ENCODE measurements at places on chromosomes 7 and 10. TPM values are rescaled to one million over a fixed set of nuclear protein-coding genes. Genes with fewer than 3 reads are reported as not detected.

- no peak for DNase-seq
These were observed 237.3 kb downstream of the NSUN6 start for GRCh38 chr10:18414061-18414460.

- DNase-seq: no peak
These were observed 6.5 kb downstream of the SNX8 start for GRCh38 chr7:2307690-2308107.

DNA sequence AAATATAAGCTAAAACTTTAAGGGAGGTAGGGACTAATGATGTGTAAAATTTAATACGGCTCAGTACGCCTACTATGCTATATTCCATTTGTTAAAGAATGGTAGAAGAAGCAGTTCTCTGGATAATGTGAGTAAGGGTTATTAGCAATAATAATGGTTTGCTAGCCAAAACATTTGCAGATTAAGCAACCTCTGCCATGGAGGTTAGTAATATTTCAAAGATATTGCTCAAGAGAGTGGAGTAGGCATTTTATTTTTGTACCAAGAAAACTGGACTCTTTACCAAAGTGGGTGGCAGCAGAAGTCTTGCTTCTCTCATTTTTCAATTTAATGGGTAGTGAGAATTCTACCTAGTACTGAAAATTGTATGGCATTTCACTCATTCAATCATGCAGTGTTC, 158.9 kb upstream of the TMEM106B start:
- no peak for DNase-seq

KCNH2 gene
- polyA plus RNA-seq: 0.41 TPM

CHN2 gene
- polyA plus RNA-seq: not detected

DNA sequence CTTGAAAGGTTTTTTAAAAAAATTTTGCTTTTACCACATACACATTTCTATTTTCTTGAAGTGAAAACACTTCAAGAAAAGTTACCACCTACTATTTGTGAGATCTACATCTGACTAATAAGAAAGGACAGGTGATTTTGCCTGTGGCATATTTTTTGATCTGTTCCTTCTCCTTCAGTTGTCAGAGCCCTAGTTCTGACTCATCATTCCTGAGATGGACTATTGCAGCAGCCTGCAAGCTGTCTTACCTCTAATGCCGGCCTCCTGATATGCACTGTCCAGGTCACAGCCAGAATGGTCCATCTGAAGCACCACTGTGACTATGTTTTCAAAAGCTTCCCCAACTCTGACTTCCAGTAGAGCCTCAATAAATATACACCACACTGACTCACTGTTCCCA, 28.2 kb upstream of the ANK3 start:
- DNase-seq: no peak

PON1 gene
- 1.8 TPM for polyA plus RNA-seq

FAM25C gene
- polyA plus RNA-seq: not detected

GRCh38 chr10:79148452-79149344, 79.9 kb downstream of the ZMIZ1 start:
- no peak for DNase-seq

- no peak for DNase-seq
These were observed 701.2 kb upstream of the SORCS1 start for GRCh38 chr10:107865691-107866090.

DNA sequence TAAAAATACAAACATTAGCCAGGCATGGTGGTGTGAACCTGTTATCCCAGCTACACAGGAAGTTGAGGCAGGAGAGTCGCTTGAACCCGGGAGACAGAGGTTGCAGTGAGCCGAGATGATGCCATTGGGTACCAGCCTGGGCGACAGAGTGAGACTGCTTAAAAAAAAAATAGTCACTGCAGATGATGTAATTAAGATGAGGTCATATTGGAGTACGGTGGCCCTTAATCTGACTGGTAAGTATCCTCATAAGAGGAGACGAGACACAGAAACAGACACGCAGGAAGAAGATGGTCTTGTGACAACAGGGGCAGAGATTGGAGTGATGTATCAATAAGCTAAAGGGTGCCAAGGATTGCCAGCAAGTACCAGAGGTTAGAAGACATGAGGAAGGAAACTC, 156.0 kb downstream of the FAM107B start:
- no peak for DNase-seq

- peak; percentile 80 for DNase-seq
These were observed 37.1 kb downstream of the MASTL start for GRCh38 chr10:27192284-27192683.

Measured in A549 (cell line).